ENCODE measurements at places on chromosomes 1 and 21.

- no peak for DNase-seq
These were observed 325.6 kb downstream of the TTLL7 start for GRCh38 chr1:83673312-83673711.

DNA sequence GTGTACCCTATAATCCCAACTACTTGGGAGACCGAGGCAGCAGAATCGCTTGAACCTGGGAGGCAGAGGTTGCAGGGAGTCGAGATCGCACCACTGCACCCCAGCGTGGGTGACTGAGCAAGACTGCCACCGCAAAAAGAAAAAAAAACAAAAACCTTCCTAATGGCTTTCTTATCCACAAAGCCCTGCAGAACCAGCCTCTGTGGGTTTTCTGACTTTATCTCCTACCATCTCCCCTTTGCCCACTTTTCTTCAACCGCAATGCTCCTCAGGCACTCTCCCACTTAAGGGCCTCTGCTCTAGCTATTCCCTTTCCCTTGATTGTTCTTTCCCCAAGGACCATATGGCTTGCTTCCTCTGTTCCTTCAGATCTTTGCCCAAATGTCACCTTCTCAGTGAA, 67.9 kb upstream of the PUM1 start:
- DNase-seq: no peak

DNA sequence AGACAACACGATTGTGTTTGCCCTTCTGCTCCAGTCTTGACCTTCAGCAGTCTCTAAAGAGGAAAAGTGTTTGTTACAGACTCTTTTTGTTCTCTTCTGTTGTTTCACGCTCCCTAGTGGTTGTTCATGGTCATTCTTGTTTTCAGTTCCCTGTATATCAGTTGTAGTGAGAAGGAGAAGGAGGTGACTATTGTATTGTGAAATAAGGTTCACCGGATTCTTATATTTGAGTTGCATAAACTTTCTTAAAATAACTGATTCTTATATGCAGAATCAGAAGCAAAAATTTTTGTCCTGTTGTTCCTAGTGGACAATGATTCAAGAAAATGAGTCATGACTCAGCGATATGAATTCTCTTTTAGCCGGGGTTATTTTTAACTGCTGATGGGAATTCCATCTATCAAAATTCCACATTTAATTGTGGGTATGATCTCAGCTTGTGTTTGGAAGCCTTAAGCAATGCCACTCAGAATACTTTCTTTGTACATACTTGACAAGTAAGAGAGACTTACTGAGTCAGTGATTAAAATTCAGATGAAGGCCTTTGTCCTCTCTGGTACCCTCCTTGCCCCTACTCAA, 152.2 kb downstream of the CLEC20A start:
- DNase-seq: peak; percentile 93

GRCh38 chr1:107670397-107671040, 294.5 kb downstream of the VAV3 start:
- no peak for DNase-seq

- DNase-seq: no peak
These were observed 209.6 kb downstream of the GREM2 start for GRCh38 chr1:240402326-240402725.

- no peak for DNase-seq
These were observed 10.6 kb upstream of the SPSB1 start for GRCh38 chr1:9281908-9282695.

- peak; percentile 29 for DNase-seq
These were observed 225.5 kb downstream of the PATJ start for GRCh38 chr1:61967750-61968149.

GRCh38 chr1:7769673-7770412, 1.3 kb upstream of the VAMP3 start:
- no peak for DNase-seq

GRCh38 chr1:175405766-175406165, 213.2 kb upstream of the KIAA0040 start:
- no peak for DNase-seq
